KBM-7 (cell line): ENCODE measurements at places on chromosomes 1 and 21.

GRCh38 chr1:241895013-241895412 is 47.0 kb downstream of the EXO1 start:
- DNase-seq, result peak; percentile 8

GRCh38 chr1:36764798-36765197 is 269.5 kb downstream of the GRIK3 start:
- no peak for DNase-seq

- peak; percentile 33 for DNase-seq
These were observed 38.7 kb downstream of the COL18A1 start for GRCh38 chr21:45443595-45444181.

DNA sequence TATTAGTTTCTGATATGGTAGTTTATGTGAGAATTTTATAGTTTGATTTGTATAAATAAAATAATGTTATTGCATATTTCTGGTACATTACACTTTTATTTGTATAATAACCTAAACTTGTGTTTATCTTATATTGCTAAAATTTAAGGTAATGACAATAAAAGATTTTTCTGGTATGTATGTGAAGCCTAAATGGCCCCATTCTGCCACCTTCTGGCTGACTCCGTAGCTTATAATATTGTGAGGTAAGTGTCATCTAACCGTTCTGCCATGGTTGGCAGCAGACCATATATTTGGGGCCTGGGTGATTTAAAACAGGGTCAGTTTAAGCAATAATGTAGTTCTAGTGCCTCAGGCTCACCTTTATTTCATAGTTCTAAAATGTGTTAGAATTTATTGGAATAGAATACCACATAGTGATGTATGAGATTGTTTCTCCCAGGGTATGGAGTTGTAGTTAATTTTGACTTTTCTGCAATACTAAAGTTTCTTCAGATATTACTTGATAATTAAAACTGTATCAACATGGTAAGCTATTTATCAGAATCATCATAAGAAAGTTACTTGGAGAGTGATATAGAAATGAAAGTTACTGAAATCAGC is 21.2 kb upstream of the PRKACB start:
- peak; percentile 45 for DNase-seq

DNA sequence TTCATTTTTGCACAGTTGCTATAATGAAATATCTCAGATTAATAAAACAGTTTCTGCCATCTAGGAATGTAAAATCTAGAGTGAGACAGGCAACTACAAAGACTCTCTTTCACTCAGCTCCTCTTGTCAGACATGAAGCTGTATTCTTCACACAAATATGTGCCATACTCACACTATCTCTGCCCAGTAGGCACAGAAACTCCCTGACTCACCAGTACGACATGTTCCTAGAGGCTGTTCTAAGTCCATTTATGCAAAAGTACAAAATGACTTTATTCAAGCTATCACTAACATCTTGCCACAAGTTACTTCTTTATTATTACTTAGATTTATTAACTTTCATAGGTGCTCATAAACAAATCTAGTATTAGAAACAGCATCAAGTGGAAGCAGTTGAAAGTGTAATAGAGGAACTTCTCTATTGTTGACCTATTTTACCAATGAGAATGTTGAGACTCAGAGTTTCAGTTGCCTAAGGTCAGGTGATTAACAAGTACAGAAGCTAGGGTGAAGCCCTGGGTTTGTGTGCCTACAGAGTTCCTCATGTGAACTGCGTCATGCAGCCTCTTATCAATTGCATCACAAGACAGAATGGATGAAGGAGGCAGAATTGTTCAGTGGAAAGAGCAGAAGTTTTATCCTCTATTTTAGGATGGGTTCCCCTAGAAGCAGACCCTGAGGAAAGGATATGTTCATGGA is 98.9 kb downstream of the RGS2 start:
- DNase-seq, result no peak

DNA sequence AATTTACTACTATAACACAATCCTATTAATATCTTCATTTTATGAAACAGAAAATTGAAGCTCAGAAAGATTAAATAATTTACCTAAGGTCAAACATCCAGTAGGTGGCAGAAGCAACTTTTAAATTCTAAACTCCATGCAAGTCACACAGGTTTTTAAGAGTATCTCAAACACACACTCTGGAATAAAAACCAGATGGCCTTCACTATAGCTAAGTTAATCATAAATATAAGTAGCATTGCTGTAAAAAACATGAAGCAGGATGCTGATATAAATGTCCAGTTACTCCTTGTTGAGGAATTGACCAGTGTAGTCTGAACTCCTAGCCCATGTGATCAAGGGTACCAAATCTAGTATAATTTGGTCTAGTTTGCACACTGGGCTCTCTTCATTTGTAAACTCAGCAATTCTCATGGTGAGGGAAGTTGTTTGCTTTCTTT is 9.4 kb upstream of the FMO3 start:
- peak; percentile 20 for DNase-seq

DNA sequence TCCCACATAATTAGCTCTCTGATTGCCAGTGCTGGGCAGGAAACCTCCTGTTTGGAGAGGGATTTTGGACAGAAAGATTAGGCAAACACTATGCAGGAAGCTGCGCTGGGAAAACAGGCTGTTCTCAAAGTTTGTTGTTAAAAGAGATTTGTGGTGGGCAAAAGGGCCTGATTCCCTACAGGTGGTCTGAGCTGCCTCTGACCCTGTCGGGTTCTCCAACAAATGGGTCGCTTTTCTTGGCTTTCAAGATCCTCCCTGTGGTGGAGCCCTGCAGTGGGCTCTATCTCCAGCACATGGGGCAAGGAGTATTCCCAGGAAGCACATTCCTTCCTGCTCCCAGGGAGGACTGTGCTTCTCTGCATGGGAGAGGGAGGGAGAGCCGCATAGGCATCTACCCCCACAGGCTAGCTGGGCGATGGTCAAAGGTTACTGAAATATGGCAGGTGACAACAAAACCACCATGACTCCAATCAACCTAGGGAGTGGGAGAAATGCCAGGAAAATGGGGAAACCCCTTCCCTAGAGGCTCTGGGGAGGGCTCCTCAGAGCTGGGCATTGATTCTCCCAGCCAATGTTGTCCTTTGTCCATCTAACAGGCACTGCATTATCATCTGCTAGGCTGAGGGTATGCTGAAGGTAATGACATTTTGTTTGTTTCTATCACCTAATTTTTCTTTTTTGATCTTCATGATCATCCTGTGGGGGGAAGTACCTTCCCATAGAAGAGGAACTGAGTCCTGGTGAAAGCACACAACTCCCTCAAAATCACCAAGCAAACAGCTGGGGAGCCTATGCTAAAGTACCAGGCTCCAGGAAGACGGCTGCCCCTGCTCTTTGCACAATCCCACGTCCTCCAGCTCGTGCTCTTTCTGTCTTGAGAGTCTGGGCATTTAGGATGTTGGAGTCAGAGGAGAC is 85.3 kb downstream of the PLXNA2 start:
- no peak for DNase-seq

DNA sequence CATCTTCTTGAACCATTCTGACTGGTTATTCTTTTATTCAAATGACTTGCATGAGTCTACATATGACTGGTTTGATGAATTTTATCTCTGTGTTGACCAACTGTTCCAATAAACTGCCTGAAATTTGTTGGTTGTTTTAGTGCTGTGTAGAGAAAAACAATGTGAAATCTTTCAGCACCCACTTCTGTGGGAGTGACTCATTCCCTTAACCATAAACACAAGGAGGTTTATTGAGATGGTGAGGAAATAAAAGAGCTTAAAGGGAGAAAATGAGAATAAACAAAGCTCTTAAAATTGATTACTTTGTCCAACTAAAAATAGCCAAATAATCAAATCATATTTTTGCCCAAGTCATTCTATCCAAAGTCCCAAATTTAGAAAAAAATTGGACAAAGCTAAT is 341.1 kb downstream of the TGFB2 start:
- no peak for DNase-seq
